Activated CD4-positive, alpha-beta T cell treated with anti-CD3 and anti-CD28 coated beads, Interleukin-2, amount 10 ng/mL, durations not matched to agents 7 days and 5 days (primary cell): ENCODE measurements at places on chromosomes 4 and X.

DNA sequence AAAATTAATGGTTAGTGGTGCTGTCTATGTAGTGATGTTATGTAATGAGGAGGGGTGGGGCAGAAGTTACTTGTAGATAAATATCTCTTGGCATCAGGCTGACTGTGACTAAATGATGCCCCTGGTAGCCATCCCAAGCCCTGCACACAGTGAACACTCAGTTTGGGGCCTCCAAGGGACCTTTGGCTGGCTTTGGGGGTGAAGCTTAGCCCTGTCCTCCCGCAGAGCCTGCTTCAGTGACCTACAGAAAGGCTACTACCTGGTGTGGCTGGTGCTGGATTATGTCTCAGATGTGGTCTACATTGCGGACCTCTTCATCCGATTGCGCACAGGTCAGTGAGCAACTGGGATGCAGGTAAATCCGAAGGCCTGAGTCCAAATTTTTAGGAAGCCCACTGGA lies 7.8 kb downstream of the CNGA2 start:
- no peaks in the 10 kb centered on the region for H3K36me3 ChIP-seq
- H3K27me3 ChIP-seq = no peaks in the 10 kb centered on the region
- no peak overlapping the region for H3K4me3 ChIP-seq
- H3K4me1 ChIP-seq = no peaks in the 10 kb centered on the region
- H3K27ac ChIP-seq = no peak overlapping the region

DNA sequence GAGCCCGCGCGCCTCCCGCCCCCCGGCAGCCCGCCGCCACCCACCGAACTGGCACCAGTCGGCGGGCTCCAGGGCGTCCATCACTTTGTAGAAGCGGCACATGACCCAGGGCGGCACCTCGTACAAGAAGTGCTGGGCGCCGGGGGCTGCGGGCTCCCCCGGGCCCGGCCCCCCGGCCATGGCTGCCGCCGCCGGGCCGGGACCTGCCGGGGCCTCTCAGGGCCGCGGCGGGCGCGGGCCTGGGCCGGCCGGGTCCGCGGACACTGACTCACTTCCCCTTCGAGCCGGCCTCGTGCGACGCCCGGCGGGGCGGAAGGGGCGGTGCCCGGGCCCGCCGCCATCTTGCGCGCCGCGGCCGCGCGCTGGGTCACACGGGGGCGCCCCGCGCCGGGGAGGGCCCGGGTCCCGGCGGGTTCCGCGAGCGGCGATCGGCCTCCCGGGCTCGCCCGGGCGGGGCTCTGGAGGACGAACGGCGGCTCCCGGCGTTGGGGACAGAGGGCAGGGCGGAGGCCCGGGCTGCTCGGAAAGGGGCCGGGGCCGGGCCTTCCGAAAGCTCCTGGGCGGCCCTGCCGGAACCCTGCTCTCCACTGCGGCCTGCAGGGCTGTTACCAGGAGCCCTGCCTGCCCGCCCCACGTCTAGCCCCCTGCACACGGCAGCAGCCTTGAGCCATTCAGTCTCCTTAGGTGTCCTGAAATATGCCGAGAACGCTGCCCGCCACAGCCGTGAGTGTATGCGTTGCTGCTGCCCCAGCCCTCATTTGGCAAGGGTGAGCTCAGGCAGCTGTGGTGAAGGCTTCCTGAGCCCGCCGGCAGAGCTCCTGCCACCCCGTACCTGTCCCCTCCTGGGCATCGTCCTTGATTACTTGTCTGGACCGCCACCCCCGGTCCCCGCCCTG lies at the start of gene IRAK1:
Gene IRAK1, minus strand, starts transcription at position 270 of the 896 bp plus-strand sequence. Its CDS starts 90 bp downstream, at position 180.
- H3K4me1 ChIP-seq = peaks cover 22% of the 10 kb centered on the region
- H3K27me3 ChIP-seq = no peaks in the 10 kb centered on the region
- peak within 1 kb of the TSS; percentile 90 for H3K27ac ChIP-seq
- peak; percentile 49 for DNase-seq
- peaks cover 18% of the 10 kb centered on the region for H3K36me3 ChIP-seq

DNA sequence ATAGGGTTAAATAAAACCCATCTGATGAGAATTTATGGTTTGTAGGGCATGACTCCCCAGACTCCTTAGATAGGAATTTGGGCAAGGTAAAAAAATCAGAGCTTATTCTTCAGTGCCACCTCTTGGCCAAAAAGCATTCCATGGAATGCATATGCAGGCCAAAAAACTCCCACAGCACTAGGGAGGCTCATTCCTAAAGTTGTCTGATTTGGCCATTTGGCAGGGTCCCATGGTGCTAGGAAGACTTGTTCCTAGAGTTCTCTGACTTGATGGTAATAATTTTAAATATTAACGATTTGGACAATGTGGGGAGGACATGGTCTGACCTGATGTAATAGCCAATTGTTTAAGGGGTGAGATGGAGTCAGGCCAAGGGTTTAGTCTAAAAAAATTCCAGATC lies 93.0 kb downstream of the SPIN4 start:
- no peaks in the 10 kb centered on the region for H3K27me3 ChIP-seq
- DNase-seq = no peak
- H3K36me3 ChIP-seq = no peaks in the 10 kb centered on the region
- H3K4me3 ChIP-seq = no peak overlapping the region
- H3K4me1 ChIP-seq = no peaks in the 10 kb centered on the region

DNA sequence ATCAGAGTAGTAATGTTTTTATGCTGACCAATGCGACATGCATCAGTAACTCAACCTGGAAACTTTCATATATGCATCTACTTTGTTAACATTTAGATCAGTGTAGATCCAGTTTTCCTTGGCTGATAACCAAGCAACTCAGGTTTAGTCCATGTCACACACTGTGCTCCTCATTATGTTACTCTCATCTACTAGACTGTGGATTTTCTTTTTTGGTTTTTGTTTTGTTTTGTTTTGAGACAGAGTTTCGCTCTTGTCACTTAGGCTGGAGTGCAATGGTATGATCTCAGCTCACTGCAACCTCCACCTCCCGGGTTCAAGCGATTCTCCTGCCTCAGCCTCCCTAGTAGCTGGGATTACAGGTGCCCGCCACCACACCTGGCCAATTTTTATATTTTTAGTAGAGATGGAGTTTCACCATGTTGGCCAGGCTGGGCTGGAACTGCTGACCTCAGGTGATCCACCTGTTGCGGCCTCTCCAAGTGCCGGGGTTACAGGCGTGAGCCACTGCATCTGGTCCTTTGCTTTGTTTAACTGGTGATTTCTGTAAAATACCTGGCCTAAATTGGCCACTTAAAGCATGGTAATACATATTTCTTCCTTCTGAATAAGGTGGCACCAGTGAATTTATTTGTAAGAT lies 48.6 kb downstream of the SMARCAD1 start:
- H3K4me3 ChIP-seq = no peak overlapping the region
- H3K27me3 ChIP-seq = no peaks in the 10 kb centered on the region
- DNase-seq = no peak
- peaks cover 22% of the 10 kb centered on the region for H3K36me3 ChIP-seq
- H3K4me1 ChIP-seq = no peaks in the 10 kb centered on the region
- no peak overlapping the region for H3K27ac ChIP-seq

DNA sequence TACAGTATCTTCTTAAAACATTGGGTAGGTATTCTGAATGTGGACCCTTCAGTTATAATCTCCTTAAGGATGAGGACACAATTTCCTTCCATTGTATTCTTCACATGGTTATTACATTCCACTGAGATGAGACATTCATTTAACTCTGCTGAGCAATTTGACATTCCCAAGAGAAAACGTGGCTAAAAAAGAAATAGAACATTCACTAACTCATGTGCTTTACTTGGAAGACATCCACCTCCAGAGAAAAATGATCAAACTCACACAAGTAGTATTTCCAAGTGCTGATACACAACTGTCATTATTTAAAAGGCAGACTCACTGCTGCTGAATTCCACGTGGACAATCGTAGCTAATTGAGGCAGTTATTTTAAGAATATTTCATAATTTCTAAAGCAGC lies 227.9 kb upstream of the ANKRD50 start:
- H3K4me1 ChIP-seq = no peaks in the 10 kb centered on the region
- no peak for DNase-seq
- H3K36me3 ChIP-seq = no peaks in the 10 kb centered on the region
- H3K27me3 ChIP-seq = no peaks in the 10 kb centered on the region
- H3K27ac ChIP-seq = no peak overlapping the region

GRCh38 chr4:70680934-70681333 lies 7.4 kb upstream of the UTP3 start:
- no peaks in the 10 kb centered on the region for H3K27me3 ChIP-seq
- peaks cover 7% of the 10 kb centered on the region for H3K36me3 ChIP-seq
- H3K27ac ChIP-seq = no peak overlapping the region
- no peak overlapping the region for H3K4me3 ChIP-seq

GRCh38 chrX:34927866-34928265 lies 14.7 kb upstream of the FAM47B start:
- no peaks in the 10 kb centered on the region for H3K36me3 ChIP-seq
- H3K4me3 ChIP-seq = no peak overlapping the region
- H3K27ac ChIP-seq = no peak overlapping the region
- no peak for DNase-seq
- no peaks in the 10 kb centered on the region for H3K4me1 ChIP-seq
- no peaks in the 10 kb centered on the region for H3K27me3 ChIP-seq

DNA sequence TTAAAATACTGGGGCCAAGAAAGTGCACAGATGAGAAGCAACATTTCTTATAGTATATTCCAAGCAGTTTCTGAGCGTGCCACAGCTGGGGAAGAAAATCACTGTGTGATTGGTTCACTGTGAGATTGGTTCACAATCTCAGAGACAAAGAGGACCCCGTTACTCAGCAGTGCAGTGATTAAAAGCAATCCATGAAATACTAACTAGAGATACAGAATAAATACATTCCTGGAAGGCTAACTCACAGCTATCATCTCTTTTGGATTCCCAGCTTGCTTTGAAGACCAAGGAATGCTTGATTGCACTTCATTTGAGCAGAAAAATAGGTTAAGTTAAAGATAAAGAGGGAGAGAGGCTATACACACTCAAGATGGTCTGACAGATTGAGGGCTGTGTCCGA lies 132.1 kb upstream of the RAPGEF2 start:
- no peak for DNase-seq
- no peaks in the 10 kb centered on the region for H3K4me1 ChIP-seq
- peaks cover 11% of the 10 kb centered on the region for H3K27me3 ChIP-seq
- H3K36me3 ChIP-seq = no peaks in the 10 kb centered on the region
- H3K4me3 ChIP-seq = no peak overlapping the region
- no peak overlapping the region for H3K27ac ChIP-seq

DNA sequence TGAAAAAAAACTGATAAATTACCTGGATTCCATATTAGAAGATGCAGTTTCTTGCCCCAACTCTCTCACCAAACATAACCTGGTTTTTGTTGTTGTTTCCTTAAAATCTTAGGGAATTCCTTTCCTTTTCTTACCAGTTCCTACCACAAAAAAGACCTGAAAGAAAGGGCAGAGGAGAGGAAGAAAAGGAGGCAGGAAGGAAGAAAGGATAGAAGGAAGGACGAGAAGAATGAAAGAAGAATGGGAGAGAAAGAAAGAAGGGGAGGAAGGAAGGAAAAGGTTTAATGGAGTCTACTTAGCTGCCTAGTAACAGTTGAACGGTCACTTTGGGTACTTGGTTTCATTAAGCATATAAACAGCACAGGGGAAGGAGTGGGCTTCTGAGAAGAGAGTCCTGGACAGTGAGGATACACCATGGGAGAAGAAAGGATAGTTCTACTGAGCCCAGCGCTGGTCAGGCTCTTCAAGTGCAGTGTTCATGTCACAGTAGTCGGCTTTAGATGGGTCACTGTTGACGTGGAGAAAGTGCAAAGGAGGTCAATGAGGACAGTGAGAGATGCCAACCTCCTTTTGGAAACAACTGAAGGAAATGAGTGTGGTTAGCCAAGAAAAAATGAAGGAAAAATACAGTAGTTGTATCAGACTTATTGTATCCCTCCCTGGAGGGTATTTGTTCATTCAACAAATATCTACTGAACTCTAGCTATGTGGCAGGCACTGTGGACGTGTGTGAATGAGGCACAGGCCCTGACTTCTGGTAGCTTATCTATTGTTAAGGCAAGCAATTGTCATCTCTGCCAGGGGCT lies 1.1 kb upstream of the CHIC2 start:
- peaks cover 35% of the 10 kb centered on the region for H3K4me1 ChIP-seq
- DNase-seq = no peak
- H3K4me3 ChIP-seq = peak overlapping the region; percentile 74
- H3K27me3 ChIP-seq = no peaks in the 10 kb centered on the region

- no peaks in the 10 kb centered on the region for H3K27me3 ChIP-seq
- H3K4me3 ChIP-seq = no peak overlapping the region
- H3K27ac ChIP-seq = no peak overlapping the region
- H3K4me1 ChIP-seq = no peaks in the 10 kb centered on the region
- DNase-seq = no peak
Observed at GRCh38 chr4:25258980-25259578, 25.2 kb downstream of the PI4K2B start.
